Activated CD4-positive, alpha-beta T cell treated with anti-CD3 and anti-CD28 coated beads for 24 hours (primary cell): ENCODE measurements at places on chromosomes 7 and 10.

DNA sequence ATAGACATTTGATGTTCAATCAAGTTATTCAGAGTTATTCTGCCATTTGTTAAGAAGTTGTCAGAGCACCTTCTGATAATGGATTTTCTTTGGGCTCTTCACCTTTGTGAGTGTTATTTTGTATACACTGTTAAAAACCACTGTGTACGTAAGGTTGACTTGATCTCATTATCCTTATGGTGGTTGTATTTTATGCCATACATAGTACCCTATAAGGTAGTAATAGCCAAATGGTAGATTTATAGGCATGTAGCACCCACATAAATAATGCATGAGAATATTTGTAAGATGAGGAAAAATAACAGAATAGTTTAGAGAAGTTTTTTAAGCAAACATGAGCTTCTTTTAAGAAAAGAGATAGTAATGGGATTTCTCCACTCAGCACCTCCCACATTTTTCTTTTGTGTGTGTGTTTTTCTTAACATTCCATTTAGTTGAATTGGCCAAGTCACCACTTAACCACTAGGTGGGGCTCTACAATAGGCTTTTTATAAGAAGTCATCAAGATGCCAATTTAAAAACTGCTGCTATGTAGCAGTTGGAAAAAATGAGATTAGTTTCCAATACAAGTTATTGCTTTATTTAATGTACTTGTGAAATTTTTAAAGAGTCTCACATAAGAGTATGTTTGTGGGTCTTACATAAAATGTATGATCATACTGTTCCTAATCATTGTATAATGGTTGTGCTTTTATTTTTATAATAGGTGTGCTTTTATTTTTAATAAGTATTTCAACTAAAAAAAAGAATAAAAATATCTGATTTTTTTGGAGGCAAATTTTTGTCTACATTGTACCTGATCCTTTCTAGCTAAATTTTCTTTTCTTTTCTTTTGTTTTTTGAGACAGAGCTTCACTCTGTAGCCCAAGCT lies 41.1 kb upstream of the STMP1 start:
- no peak for DNase-seq

DNA sequence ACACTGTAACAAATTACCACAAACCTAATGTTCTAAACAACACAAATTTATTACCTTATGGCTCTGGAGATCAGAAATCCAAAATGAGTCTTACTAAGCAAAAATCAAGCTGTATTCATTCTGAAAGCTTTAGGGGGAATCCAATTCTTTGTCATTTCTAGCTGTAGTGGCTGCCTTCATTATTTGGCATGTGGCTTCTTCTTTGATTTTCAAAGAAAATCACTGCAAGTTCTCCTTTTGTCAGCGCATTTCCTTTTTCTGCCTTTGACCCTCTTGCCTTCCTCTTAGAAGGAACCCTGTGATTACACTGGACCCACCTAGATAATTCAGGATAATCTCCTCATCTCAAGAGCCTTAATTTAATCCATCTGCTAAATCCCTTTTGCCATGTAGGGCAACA lies 36.9 kb downstream of the ZPBP start:
- no peak for DNase-seq

- DNase-seq, result no peak
These were observed 88.0 kb downstream of the ARHGAP22 start for GRCh38 chr10:48516911-48517310.

DNA sequence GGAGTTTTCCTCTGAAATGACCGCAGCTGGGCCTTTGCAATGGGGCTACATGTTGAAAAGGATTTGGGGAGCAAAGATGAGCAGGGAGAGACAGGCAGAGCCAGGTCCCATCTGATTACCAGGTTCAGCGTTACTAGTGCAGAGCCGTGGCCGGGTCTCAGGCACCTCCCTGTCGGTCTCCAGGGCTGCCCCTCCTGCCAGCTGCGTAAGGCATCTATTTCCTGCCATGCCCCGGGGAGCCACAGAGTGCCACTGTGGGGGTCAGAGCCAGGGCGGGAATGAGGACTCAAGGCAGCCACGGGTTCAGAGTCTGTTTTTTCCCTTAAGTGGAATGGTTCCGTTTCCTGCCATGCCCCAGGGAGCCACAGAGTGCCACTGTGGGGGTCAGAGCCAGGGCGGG lies 382.6 kb upstream of the SHH start:
- DNase-seq, result no peak

- no peak for DNase-seq
These were observed 24.2 kb upstream of the PRKAG2 start for GRCh38 chr7:151900986-151901621.

DNA sequence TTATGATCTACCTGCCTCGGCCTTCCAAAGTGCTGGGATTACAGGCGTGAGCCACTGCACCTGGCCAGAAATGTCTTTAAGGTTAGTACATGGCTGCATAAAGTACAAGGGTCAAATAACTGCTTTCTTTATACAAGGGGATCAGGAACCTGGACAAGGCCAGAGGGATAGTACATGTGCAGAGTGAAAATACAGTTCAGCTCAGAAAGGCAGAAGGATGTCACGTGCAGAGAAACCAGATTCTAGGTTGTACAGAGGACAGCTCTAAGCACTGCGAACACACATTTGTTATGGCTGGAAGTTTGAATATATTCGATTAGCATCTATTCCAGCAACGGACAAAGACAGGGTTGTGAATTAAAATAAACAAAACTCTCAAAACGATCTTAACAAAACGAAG lies 6.0 kb upstream of the RSBN1L start:
- DNase-seq, result no peak

- no peak for DNase-seq
These were observed 64.9 kb upstream of the NRBF2 start for GRCh38 chr10:63068246-63068645.

DNA sequence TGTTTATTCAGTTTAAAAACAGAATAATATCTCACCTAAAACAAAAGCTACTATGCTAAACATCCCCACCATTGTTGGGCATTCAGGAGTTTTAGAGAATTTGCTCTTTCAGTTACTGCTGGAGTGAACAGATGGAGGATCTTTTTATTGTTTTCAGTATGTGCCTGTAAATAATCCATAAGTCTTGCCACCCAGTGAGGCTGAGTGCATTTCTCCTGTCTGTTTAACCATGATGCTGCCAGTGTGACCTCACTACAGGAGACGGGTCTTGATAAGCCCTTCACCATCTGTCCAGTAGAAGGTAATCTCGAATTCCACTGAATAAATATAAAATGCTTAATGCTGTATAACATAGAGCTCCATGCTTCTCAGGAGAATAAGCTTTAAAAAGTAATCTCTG lies 430.9 kb downstream of the POM121L12 start:
- DNase-seq, result no peak

DNA sequence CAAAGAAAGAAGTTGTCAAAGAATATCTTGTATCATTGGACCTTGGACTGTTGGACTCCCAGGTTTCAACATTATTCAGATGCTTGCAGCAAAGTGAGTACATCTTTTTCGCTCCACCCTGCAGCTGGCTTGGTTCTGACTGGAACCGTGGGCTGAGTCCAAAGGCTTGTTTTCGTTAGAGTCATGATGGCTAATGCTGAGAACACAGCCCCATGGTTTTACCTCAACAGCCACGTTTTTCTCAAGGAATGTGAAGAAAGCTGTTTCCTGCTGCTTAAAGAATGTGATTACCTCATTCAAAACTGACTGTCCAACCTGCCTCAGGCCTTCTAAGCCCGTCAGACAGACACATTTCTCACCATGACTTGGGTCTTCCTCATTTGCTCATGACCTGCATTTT lies 69.5 kb downstream of the STEAP1B start:
- no peak for DNase-seq

GRCh38 chr10:51001587-51001986 lies 72.7 kb upstream of the PRKG1 start:
- DNase-seq, result no peak

- DNase-seq, result no peak
These were observed 20.0 kb upstream of the JCAD start for GRCh38 chr10:30079408-30079807.

GRCh38 chr10:123034332-123034731 lies 25.5 kb downstream of the ACADSB start:
- DNase-seq, result no peak

- no peak for DNase-seq
These were observed 62.5 kb downstream of the ZNF37A start for GRCh38 chr10:38156416-38157269.

DNA sequence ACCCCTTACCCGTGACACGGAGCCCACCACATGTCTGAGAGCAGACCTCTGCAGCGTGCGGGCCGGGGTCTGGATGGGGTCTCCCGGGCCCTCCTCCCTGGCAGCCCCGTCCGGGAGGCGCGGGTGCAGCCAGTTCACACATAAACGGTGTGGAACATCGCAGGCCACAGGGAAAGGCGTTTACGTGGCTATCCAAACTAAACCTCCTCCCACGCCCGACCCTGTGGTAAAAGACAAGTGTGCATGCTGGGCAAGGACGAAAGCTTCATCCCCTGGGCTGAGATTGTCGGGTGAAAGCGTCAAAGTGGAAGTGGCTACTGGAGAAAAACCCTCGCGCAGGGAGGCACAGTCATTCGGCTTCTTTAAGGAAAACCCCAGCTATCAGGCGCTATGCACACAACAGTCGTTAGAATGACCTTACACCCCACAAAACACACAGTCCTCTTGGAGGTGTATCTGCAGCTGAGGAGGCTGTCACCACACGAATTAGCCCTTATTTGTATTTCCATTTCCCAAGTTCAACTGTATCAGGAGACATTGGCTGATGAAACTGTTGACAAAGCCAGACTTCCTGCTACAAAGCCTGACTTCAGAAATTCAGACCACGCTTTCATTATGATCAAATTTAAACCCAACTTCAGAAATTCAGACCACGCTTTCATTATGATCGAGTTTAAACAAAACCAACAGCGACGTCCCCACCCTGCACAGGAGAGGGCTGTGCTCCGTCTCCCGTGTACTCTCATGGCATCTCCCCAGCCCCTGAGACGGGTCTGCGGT lies 15.3 kb downstream of the GPER1 start:
- no peak for DNase-seq

GRCh38 chr10:121373411-121373810 lies 224.8 kb downstream of the FGFR2 start:
- DNase-seq, result no peak

- DNase-seq, result peak; percentile 11
These were observed 775 bp downstream of the STARD3NL start for GRCh38 chr7:38178695-38179344.
